GDM1 (cell line): ENCODE measurements at places on chromosomes 6 and 20.

- no peak for DNase-seq
Measured at GRCh38 chr20:41005361-41005729, 23.3 kb upstream of the TOP1 start.

DNA sequence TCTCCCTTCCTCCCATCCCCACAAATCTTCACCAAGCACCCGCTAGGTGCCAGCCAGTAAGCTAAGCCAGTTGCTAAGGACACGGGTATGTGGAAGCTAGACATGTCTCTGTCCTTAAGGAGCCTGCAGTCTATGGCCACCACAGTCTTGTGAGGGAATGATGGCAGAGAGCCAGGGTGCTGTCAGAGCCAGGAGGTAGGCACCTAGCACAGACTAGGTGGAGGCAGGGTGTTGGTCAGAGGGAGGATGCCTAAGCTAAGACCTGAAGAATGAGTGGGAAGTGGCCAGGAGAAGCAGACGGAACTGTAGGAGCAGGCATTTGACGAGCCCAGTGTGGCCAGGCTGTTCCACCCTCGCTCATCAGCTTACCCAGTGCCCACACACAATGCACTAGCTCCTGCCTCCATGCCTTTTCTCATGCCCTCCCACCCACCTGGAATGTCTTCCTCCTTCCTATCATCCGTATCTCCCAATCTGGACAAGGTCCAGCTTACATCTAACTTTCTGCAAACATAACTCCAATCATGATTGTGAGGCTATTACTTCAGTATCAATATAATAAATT is 125.6 kb downstream of the FOXC1 start:
- no peak for DNase-seq

DNA sequence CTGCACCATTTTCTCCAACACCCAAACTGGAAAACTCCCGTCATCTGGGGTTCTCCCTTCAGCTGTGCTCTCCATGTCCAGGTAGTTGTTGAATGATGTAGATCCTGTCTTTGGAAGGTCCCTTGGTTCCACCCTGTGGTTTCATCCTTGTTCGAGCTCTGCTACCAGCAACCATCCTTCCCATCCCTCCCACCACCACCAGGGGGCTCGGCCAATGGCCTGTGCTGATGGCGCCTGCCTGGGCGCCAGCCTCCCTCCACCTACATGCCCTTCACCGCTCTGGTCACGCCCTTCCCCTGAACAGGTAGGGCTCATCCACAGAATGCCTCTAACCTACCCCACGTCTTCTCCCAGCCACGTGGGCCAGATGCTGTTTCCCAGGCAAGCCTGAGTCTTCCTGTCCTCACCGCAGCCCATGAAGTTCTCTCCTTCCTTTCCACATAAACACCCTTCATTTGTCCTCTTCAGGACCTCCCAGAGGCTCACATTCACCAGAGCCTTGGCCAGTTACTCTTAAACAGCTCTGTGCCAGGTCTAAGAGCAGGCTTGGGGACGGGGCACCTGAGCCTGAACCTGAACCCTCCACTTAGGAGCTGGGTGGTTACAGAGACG is 75.1 kb upstream of the DUSP22 start:
- DNase-seq, result no peak

DNA sequence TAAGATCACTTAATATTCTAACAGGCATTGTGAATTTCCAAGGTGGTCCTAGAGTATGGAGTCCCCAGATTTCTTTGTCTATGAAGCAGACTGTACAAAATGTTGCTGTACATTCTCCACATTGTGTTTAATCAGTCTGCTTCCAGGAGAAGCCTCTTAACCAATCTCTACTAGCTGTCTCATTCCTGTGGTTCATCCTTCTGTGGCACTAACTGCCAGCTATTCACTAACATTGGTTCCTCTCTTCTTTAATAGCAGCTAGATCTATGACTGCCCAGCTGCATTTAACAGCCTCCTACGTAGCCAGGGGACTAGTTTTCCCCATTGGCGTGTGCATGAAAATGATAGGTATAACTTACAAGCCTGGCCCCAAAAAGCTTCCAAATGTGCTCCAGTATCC is 395.4 kb downstream of the SAMD5 start:
- no peak for DNase-seq

- DNase-seq, result no peak
Measured at GRCh38 chr6:150267686-150268561, 100.9 kb upstream of the IYD start.

GRCh38 chr6:148747471-148748165 is 788 bp downstream of the UST start:
- DNase-seq, result peak; percentile 17

GRCh38 chr6:169075915-169076654 is 177.6 kb downstream of the THBS2 start:
- no peak for DNase-seq

GRCh38 chr20:49210757-49211110 is 8.5 kb upstream of the DDX27 start:
- DNase-seq, result no peak

GRCh38 chr6:52415917-52416628 is 4.1 kb upstream of the EFHC1 start:
- no peak for DNase-seq

GRCh38 chr6:53801022-53801421 is 6.2 kb downstream of the LRRC1 start:
- no peak for DNase-seq

GRCh38 chr6:26331218-26332073 is 33.6 kb upstream of the BTN3A2 start:
- no peak for DNase-seq

DNA sequence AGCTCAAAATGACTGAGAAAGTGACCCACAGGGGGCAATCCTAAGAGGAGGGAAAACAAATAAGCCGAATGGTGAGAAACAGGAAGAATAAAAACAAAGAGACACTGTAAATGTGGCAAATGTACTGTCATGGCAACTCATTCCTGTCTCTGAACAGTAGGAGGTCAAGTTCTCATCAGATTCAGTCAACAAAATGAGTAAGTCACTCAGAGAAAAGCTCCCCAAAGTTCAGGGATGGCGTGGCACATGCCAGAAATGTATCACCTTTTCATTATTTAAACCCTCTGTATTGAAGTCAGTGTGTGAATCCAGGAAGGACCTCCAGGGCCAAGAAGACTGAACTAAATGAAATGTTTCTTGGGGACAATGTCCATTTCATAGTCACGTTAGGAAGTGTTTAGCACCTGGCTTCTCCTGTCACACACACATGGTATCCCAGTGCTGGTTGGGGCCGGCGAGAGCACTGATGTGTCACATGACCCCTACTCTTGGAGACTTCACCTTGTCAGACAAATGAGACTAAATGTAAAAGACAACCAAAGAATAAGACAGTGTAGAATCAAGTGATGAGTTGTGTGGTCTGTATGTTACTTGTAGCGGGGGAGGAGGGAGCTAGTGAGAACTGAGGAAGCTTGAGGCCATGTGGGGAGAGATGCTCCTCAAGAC is 20.7 kb downstream of the CNR1 start:
- DNase-seq, result no peak

GRCh38 chr6:31762878-31763618 is 592 bp downstream of the SAPCD1 start:
- no peak for DNase-seq

DNA sequence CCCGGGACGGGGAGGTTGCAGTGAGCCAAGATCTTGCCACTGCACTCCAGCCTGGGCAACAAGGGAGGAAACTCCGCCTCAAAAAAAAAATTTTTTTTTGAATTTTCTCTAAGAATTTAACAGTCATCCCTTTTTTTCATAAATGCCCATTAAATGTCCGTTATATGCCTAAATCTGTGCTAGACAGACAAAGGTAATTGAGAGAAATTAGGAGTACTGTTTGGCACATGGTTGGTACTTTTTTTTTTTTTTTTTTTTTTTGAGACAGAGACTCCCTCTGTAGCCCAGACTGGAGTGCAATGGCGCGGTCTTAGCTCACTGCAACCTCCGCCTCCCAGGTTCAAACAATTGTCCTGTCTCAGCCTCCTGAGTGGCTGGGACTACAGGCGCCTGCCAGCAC is 1.7 kb downstream of the PCMT1 start:
- DNase-seq, result no peak

DNA sequence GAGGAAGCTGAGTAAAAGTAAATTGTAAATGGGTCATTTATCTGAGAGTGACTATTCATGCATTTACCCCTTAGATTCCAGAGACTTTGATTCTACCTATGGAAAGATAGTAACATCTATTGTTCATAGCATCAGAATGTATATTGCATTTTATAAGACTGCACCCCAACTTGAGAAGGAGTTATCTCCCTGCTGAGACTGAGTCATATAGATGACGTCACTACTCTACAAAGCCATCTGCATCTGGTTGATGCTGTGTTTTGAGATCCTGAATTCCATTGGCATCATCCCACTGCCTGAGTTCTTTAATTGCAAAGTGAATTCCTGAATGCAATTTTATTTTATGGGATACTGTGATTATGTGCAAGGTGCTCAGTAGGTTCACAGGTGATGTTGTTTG is 444.0 kb upstream of the SLC35B3 start:
- DNase-seq, result no peak

DNA sequence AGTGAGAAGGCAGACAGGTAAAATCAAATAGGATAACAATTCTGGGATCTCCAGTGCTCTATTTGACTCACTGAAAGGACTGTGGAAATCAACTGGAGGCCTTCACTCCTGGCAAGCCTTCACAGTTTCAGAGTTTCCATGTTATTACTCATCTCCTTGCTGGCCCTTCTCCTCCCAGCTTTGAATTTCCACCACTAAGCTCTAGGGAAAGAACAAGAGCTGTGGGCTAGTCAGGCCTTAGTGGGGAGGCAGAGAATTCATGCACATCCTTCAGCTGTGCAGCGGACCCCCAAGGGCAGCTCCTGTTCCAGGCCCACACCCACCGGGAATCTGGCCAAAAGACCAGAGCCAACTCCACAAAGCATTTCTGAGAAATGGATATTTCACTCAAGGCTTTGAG is 26.0 kb downstream of the MYLIP start:
- DNase-seq, result no peak

GRCh38 chr6:163913045-163913444 is 498.5 kb downstream of the QKI start:
- DNase-seq, result no peak

DNA sequence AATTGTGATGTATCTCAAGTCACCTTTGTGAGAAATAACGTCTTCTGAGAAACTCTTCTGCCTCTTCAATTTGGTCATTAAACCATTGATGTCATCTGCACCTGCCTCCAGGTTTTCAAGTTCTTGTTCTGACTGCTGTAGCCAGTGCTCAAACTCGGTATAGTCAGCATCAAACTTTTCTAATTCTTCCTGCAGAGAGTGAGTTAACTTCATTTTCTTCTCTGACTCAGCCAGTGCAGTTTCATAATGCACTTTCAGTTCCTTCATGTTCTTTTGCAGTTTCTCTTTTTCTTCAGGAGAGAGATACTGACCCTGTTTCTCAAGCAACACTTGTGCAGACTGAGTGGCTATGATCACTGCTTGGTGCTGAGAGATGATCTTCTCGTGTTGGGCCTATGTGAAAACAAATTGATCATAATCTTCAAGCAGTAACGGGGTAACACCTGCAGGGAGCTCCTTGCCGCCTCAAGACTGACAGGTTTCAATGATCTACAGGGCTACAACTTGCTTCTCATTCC is 48.8 kb downstream of the DST start:
- DNase-seq, result no peak

DNA sequence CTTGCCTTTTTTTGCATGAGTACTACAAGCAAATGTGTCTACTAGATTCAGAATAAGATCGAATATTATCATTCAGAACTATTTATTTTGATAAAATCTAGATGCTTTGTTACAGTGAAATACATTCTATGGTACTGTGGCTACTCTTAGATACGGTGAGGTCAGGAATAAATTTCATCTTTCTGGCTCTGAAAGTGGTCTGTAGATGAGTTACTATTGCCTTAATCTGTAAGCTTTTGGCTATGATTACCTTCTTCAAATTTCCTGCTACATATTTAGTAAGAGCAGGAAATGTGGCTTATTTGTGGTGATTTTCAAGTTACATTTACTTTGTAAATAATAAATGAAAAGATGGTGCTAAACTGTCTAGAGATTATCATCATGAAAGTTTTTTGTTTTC is 50.0 kb downstream of the SCAF8 start:
- no peak for DNase-seq

DNA sequence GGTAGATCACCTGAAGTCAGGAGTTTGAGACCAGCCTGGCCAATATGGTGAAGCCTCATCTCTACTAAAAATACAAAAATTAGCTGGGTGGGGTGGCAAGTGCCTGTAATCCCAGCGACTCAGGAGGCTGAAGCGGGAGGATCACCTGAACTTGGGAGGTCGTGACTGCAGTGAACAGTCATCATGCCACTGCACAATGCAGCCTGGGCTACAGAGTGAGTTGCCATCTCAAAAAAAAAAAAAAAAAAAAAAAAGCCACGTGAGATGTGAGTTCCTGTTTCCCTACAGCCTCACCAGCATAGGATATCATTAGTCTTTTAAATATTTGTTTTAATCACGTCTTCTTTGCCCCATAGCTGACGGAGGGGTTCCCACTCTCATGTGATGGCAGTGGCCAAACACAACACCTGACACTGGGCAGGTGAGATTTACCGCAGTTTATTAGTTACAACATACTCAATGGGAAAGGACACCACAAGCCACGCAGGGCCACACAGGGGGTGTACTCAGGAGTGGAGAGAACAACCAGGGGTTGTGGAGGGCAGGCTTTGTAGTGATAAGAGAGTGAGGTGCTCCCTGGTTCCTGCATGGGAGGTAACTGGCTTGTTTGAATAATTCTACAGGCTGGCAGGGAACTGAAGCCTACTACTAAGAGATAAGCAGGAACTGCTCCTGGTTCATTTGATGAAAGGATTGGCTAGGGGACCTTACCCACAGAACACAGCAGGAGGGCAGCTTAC is 4.6 kb upstream of the LZTS3 start:
- peak; percentile 3 for DNase-seq

GRCh38 chr6:92369309-92369708 is 1050.0 kb downstream of the EPHA7 start:
- no peak for DNase-seq

- DNase-seq, result no peak
Measured at GRCh38 chr20:47677635-47678453, 107.4 kb downstream of the SULF2 start.

- DNase-seq, result no peak
Measured at GRCh38 chr20:45372646-45373352, 5.3 kb downstream of the TP53TG5 start.

GRCh38 chr6:43945768-43946080 is 175.7 kb downstream of the VEGFA start:
- no peak for DNase-seq

DNA sequence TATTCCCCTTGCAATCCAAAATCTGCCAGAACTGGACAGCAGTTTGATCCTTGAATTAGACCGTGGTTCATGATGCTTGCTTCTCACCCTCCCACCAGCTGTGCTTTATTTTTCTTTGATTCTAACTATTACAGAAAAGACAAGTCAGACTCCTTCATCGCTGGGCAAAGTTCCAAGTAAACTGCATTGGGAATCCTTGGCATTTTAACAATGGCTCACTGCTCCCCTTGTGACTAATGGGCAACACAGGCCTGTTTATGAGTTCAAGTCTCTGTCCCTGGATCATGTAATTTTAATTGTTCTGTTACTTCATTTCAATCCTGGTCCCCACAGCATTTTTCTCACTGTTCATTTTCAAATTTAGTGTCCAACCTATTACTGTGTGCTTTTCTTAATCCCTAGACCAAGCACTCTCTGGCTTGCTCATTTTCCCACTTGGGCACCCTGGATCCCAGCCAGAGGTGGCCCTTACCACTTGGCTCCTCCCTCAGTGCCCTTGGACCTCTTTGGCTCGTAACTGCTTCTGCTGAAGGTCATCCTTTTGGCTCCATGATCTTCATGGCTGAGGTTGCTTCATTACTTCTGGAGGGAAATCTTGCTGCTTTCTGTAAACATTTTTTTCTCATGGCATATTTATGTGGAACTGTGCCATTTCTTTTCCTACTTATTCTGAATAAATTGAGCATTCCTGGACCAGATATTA is 32.8 kb downstream of the PSMB9 start:
- no peak for DNase-seq

- DNase-seq, result no peak
Measured at GRCh38 chr6:147392917-147393625, 115.4 kb upstream of the SAMD5 start.
